ENCODE measurements at places on chromosomes 7 and 10. TPM values are rescaled to one million over a fixed set of nuclear protein-coding genes. Genes with fewer than 3 reads are reported as not detected.
A peak's percentile ranks its signal among the peaks of the same experiment; 100 is the strongest.

DNA sequence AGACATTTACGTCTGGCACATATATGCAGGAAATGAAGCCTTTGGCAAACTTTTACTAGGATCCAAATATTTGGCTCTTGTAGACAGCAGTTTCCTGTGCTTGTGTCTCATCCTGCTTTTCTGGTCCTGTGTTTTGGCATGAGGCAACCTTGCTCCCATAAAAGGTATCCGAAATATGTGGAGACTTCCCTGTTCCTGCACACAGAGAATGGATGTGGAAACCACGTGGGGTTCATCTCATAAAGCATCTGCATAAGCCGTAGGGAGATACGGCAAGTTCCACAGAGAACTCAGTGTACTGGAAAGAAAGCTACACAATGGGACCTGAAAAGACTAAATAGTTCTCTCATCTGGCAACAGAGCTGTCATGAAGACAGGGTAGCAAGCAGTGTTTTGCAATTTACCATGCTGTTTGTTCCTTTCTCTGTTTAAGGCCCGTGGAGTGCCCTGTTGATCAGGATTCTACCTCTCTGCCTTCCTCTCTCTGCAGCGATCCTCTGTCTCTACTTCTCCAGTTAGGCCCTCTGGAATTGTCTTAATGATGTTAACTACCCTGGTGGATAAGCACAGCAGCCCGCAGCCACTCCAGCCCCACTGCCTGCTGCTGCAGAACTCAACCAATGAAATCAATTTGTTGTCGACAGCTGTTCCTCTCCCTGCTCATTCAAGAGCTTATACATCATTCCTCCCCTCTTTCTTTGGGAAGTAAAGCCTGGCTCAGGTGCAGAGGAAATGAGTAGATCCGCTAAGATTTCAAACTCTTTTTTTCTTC lies 293.6 kb downstream of the CSTF2T start:
- no peak for DNase-seq

- DNase-seq, result no peak
Observed at GRCh38 chr10:43843321-43844101, 194.8 kb upstream of the ZNF32 start.

DNA sequence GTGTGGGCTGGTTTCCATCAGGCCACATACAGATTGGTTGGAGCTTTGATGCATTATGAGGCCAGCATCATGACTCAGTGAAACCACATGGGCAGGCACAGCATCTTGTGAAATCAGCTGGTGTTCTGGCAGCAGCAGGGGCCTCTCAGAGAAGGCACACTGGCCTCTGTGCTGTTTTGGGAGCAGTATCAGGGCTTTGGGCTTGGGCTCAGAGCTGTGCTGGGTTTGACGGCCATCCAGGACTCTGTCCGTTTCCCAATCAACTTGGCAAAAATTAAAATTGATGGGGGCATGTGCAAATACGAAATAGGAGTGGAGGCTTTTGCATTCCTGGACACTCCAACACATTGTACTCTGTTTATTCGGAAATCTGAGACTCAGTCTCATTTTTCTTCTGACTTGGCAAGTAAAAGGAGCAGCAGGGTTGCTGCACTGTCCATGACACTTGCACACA lies 190.9 kb downstream of the BMPER start:
- no peak for DNase-seq

DNA sequence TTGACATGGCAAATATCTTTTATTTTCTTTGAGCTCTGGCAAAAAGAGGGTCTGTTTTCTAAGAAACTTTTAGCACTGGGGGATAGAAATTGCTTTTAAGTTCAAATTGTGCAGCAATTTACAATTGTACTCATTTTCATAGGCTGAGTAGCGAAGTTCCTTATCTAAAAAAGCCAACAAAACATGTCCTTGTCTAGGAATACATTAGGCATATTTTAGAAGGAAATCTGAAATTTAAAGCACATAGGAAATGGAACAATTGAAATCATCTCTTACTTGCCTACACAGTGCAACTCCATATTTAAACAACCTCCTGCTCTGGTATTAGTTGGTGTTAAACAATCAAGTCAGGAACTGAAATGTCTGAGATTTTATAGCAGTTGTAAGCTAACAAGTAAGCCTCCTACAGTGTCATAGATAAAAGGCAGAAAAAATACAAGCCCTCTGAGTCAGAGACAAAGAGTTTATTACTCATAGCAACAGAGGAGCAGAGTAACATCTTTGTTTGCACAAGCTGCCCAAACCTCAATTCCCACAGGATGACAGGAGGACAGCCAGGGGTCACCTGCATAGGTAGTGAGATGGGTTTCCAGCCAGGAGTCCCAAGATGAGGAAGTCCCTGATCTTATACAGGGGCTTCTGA lies 280.2 kb upstream of the HGF start:
- no peak for DNase-seq

DNA sequence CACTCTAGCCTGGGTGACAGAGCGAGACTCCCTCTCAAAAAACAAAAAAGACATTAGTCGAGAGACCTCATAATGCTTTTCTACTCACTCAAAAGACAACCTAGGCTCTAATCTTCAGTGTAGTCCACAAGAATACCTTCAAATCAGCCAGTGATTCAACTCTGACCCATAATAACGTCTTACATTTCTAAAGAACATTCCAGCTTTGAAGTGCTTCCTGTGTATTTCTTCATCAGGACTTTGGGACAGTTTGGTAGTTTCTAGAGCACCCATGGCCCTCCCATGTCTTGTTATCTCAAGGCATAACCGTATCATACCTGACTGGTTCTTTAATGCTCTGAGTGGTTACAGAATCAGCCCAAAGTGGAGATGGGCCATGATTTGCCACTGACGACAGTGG lies 221.3 kb downstream of the SKIDA1 start:
- no peak for DNase-seq

- DNase-seq, result no peak
Observed at GRCh38 chr7:158613481-158613880, 25.9 kb upstream of the PTPRN2 start.

- DNase-seq, result no peak
Observed at GRCh38 chr10:1468811-1469210, 268.5 kb downstream of the ADARB2 start.

GRCh38 chr10:133379152-133379800 lies at the start of gene PAOX:
Gene PAOX, plus strand, starts transcription at chr10:133379262. Its CDS starts 55 bp downstream, at chr10:133379317.
- no peak for DNase-seq

GRCh38 chr7:128164061-128164954 lies 76.8 kb upstream of the LEP start:
- no peak for DNase-seq

DNA sequence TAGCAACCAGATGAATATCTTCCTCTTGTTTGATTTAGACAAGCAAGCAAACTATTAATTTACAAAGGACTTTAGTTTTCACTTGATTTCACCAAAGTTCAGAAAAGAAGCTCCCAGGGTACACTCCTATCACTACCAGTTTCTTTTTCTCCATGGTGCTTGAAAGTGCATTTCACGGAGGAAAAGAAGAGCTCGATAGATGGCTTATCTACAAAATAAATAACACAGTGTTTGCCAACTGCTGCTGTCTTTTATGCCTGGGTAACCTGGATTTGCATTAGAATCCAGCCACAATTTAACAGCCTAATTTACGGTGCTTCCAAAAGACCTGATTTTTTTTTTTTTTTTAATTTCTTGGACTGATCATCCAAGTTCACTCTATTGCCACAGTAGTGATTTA lies 275.7 kb downstream of the GPR37 start:
- DNase-seq, result no peak

DNA sequence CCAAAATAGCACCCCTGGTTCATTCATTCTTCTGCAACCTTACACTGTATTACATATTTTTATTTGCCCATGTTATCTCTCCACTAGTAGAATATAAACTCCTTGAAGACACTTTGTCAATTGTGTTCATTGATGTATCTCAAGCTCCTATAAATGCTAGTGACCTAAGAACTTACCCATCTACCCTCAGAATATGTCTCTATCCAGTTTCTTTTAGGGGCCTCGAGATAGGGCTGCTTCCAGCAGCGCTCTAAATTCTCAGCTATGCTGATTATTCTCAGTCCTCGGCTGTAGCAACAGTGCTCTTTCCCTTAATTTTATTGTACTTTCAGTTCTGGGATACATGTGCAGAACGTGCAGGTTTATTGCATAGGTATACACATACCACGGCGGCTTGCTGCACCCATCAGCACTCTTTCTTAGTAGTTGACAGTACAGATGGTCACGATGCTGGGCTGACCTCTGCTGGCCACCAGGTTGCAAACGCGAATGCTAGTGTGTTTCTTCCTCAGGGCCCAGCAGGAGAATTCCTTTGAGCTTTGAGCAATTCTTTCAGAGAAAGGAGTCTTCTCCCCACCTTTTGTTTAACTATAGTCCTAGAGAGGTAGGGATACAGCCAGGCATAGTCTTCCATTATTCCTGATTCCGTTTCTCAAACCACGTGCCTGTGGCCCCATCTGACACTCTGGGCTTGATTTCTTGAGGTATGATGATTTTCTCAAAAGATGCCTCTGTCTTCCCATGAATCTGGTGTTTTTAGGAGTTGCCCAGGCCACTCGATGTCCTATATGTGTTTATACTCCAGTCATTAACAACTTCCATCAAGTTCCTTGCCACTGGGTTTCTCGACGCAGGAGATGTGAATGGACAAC lies 49.1 kb upstream of the CDC14C start:
- DNase-seq, result peak; percentile 16

GRCh38 chr7:1301054-1301881 lies 68.6 kb downstream of the UNCX start:
- DNase-seq, result no peak

The FAM13C gene
- polyA plus RNA-seq, result 7.6 TPM

The OR13A1 gene
- 0.15 TPM for polyA plus RNA-seq

The CDCA7L gene
- 56.6 TPM for polyA plus RNA-seq

The FXYD4 gene
- 0.22 TPM for polyA plus RNA-seq

The COL1A2 gene
- 944 TPM for polyA plus RNA-seq

The CRHR2 gene
- 0.13 TPM for polyA plus RNA-seq

The GPR37 gene
- 1.2 TPM for polyA plus RNA-seq
